CD8-positive, alpha-beta memory T cell (primary cell): ENCODE measurements at places on chromosomes 16 and 17. TPM values are rescaled to one million over a fixed set of nuclear protein-coding genes. Genes with fewer than 3 reads are reported as not detected.

DNA sequence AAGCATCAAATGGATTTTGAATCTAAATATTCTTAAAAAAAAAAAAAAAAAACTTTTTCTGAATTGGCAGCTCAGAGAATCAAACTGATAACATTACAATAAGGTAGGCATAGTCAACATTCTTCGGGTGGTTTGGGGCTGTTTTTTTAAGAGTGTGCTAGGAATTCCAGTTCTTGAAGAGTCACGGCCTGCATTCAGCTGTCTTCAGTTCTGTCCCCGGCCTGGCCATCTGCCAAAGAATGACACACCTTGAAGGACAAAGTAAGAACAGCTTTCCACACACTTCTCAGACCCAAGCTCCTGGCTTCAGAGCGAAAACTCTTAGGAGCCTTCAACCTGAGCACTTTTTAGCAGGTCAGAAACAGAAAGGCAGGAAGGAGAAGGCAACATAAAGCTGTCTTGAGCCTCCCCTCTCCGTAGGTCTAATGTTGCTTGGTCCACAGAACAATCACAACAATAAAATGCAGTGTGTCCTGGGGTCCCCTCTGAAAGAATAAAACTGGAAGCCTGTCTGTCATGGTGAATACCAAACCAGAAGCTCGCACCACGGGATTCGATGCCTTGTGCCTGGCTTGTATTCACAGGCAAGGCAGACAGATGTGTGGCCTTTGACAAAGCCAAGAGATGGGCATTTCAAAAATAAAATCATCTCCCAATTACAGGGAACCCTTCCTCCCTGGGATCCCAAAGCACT lies 524.4 kb upstream of the ZFHX3 start:
- H3K27ac ChIP-seq, result no peak overlapping the region
- H3K4me1 ChIP-seq, result no peaks in the 10 kb centered on the region
- no peaks in the 10 kb centered on the region for H3K27me3 ChIP-seq

- no peak for DNase-seq
- H3K4me1 ChIP-seq, result no peaks in the 10 kb centered on the region
- H3K4me3 ChIP-seq, result no peak overlapping the region
- no peaks in the 10 kb centered on the region for H3K36me3 ChIP-seq
- H3K27me3 ChIP-seq, result no peaks in the 10 kb centered on the region
- H3K27ac ChIP-seq, result no peak overlapping the region
These were observed 58.2 kb upstream of the HAPSTR1 start for GRCh38 chr16:9033125-9033830.

DNA sequence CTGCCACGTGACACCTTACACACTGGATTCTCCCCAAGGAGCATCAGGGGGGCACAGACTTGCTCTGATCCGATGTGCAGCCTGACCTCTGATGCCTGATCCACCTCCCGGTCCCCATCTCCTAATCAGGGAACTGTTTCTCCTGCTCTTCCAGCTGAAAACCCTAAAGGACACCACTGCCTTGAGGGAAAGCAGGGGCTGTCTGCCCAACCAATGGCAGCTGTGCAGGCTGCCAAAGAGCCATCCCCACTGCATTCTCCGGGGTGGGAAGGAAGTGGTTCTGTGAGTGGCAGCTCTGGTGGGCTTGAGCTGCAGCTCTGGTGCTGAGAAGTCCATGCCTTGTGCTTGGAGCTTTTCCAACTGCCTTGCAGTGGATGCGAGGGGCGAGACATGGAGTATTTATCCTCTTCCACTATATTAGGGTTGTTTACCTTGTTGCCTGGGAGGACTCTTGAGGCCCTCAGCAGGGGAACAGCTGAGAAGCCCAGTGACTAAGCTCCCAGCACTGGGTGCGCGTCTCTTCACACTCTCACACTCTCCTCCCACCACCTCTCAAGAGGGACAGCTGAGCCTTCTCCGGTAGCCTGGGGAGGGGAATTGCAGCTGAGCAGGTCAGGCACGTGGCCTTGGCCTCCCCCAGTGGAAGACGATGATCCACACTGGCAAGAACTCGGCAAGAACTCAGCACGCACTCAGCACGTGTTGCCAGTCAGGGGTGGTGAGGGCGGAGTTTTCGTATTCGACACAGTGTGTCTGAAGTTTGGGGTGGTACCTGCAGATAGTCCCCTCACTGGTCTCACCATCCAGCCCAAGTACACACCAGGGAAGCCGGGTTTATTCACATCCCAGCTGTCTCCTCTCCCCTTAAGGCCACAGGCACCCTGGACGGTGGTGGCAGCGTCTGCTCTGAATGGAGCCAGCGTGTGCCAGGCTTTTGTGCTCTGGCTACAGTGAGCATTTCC lies 21.1 kb upstream of the SPATA32 start:
- H3K4me3 ChIP-seq, result no peak overlapping the region
- H3K4me1 ChIP-seq, result no peaks in the 10 kb centered on the region

DNA sequence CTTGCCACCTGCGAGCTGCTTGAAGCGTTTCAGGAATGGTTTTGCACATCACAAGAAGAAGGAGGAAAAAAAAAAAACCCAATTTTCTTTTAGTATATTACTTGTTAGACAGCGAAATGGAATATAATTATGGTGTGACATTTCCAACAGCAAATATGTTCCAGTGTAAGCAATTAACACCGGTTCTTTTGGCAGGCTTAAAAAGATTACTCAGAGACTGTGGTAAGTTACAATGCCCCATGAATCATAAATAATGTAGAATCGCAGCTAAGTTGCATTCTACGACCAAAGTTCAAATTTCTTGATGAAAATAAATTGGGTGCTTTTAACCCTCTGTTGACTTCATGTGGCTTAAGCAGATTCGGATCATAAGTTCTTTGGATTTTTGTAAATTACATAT lies 245.2 kb downstream of the XYLT1 start:
- H3K36me3 ChIP-seq, result no peaks in the 10 kb centered on the region
- DNase-seq, result no peak
- H3K27me3 ChIP-seq, result no peaks in the 10 kb centered on the region
- no peak overlapping the region for H3K27ac ChIP-seq
- H3K4me3 ChIP-seq, result no peak overlapping the region
- no peaks in the 10 kb centered on the region for H3K4me1 ChIP-seq

KCNH6 gene
- not detected for polyA plus RNA-seq

TP53TG3F gene
- not detected for polyA plus RNA-seq

DNA sequence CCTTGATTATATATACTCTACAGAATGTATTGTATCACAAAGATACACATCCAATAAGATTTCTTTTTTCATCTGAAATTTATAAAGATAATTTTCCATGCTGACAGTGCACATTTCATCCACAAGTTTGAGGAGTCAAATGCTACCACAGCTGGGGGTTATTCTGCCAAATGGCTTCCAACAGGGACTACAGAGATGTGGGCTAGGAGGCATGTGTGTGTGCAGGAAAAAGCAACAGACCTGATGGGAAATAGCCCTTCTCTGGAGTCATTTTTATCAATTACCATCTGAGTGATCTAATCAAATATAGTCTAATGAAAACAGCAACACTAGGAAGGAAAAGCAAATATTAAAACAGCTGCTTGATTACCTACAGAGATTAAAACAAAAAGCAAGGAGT lies 290.5 kb downstream of the CEP112 start:
- H3K4me3 ChIP-seq, result no peak overlapping the region
- no peak overlapping the region for H3K27ac ChIP-seq
- H3K27me3 ChIP-seq, result no peaks in the 10 kb centered on the region
- no peak for DNase-seq
- H3K4me1 ChIP-seq, result no peaks in the 10 kb centered on the region

FASN gene
- 2.7 TPM for polyA plus RNA-seq

- H3K36me3 ChIP-seq, result no peaks in the 10 kb centered on the region
- H3K4me3 ChIP-seq, result no peak overlapping the region
- no peaks in the 10 kb centered on the region for H3K4me1 ChIP-seq
- DNase-seq, result no peak
These were observed 31.7 kb downstream of the CRISPLD2 start for GRCh38 chr16:84851192-84852127.

- H3K36me3 ChIP-seq, result no peaks in the 10 kb centered on the region
- H3K27ac ChIP-seq, result peak overlapping the region; percentile 38
- no peaks in the 10 kb centered on the region for H3K4me1 ChIP-seq
- no peak for DNase-seq
- no peak overlapping the region for H3K4me3 ChIP-seq
These were observed 8.0 kb upstream of the GNA13 start for GRCh38 chr17:65064452-65065019.

GRCh38 chr17:64158831-64159590 lies 29.1 kb upstream of the ERN1 start:
- no peaks in the 10 kb centered on the region for H3K4me1 ChIP-seq
- DNase-seq, result no peak
- no peak overlapping the region for H3K27ac ChIP-seq
- H3K4me3 ChIP-seq, result no peak overlapping the region
